GM20000 (cell line): ENCODE measurements at places on chromosomes 12 and 14.

GRCh38 chr12:92897844-92898243 lies 31.3 kb downstream of the EEA1 start:
- DNase-seq = no peak

DNA sequence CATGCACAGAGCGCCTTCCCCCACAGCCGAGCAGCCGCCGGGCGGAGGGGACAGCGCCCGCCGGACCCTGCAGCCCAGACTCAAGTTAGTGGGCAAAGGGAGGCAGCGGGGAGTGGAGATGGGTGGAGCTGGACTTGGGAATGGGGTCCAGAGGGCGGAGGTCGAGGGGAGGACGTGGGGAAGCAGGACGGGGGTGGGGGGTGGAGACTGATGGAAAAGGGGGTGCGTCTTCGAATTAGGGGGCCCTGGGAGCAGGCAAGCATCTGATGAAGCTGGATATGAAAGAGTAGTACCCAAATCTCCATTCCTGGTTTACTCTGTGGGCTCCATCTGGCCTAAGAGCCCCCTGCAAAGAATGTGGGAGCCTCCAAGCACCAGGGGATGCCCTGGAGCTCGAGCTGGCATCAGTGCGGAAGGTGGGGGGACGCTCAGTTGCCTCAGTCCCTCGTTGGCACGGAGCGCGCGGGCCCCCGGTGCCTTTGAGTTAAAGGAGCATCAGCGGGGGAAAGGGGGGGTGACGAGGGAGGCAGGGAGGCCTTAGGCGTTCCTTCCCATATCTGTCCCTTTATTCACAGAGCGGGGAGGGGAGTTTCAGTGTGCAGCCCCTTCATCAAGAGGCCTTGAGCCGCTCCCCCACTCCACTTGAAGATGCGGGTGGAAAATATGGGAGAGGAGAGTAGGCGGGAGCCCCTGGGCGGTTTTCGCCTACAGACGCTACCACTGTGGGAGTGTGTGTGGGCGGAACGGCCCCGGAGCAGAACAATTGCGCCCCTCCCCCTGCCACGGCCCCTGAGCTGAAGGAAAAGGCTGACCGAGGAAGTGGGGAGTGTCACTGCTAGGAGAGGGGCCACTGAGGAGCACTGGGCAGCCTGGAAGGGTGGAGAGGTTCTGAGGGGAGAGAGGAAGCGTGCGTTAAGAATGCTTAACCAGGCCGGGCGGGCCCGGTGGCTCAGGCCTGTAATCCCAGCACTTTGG lies 644 bp downstream of the NAB2 start:
- peak; percentile 39 for DNase-seq

DNA sequence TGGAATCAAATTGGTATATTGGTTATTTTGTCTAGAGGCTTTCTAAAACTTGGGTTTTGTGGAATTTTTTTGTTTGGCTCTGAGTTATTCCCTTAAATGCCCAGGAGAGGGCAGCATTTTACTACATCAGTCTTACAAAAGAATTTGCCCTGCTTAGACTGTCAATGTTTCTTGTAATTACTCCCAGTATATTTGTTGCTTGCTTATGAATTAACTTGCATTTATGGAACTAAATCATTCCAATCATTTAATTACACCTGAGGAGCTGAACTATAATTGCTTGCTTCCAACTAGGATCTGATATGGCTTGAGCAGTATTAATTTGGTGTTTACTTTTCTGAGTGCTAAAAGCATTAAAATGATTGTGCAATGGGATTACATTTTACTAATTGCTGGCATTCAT lies 48.7 kb downstream of the MIPOL1 start:
- DNase-seq = peak; percentile 12

DNA sequence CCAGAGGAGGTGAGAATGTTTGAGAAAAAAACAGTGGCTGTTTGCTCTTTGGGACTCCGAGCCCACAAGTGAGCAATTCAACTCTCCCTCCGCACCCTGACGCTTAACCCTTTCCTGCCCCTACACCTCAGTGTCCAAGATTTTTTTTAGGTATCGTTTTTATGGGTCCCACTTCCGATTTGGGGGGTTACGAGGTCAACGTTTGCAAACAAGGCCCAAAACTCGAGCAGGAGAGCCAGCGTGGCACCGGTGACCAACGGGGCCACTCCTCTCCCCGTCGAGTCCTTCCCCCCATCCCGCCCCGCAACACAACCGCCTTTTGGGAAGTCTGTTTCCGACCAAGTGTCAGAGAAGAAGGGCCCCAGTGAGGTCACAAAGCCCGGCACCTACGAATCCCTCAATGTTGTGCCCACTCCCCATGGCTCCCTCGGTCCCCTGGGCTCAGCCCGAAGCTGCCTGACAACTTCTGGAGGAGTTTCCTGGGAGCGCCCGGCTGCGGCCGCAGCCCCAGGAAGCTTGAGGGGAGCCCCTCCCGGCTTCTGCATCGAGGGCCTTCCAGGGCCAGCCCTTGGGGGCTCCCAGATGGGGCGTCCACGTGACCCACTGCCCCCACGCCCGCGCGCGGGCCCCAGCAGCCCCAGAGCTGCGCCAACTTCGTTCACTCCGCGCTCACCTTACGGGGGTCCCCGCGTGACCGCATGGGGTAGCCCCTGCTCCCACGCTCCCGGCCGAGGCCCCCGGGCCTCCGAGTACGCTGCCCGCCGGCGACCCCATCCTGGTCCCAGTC lies 1.2 kb downstream of the CDK2AP1 start:
- peak; percentile 55 for DNase-seq

DNA sequence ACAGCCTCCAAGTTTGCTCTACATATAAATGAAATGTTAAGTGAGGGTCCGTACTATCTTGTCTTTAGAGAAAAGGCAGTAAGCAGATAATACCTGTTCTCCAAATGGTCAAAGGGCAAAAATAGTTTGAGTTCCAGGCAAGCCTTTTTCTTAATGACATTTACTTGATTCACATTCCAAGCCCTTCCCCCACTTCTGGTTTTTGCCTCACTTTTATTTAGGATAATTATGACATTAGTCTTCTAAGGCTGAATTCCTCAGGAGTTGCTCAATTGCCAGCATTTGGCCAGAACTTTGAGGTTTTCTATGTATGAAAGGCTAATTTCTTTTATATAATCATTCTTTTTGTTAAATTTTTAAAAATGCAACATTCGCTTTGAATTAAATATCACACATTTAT lies 62.5 kb upstream of the DUSP6 start:
- DNase-seq = no peak
